ENCODE measurements at places on chromosomes 13 and 19. TPM values are rescaled to one million over a fixed set of nuclear protein-coding genes. Genes with fewer than 3 reads are reported as not detected.

DNA sequence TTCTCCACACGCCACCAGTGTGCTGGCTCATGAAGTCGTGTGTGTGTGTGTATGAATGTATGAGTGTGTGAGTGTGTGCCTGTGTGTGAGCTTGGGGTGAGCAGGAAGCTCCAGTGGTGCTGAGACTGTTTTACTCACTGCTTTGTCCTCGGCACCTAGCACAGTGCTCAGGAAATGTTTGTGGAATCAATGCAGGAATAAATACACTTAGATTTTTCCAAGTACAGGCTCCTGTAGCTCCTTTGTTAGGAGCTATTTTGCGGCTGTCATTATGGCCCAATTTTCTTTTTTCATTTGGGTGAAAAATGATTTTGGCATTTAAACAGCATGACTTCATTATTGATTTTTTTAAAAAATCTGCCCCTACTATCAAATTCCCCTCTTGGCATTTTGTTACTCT lies 193.5 kb upstream of the KL start:
- no peak for DNase-seq

DNA sequence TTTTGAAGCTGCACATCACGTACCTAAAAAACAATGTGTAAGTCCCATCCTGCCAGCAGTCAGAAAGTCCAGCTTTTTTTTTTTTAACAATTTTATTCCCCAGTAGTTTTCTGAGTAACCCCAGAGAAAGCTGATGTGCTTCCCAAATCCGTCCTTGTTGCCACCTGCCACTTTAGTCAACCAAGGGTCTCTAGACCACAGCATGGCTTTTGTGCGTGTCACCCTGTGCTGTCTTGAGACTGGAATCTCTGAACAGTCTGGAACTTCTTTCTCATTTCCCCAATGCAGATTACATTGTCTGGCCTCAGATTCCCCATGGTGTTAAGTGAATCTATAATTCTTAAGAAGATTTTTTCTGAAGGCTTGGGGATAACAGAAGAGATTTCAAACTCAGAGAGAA lies 289.2 kb upstream of the KLF12 start:
- no peak for DNase-seq

- DNase-seq: no peak
These were observed 102.0 kb downstream of the KDM4B start for GRCh38 chr19:5070930-5071329.

DNA sequence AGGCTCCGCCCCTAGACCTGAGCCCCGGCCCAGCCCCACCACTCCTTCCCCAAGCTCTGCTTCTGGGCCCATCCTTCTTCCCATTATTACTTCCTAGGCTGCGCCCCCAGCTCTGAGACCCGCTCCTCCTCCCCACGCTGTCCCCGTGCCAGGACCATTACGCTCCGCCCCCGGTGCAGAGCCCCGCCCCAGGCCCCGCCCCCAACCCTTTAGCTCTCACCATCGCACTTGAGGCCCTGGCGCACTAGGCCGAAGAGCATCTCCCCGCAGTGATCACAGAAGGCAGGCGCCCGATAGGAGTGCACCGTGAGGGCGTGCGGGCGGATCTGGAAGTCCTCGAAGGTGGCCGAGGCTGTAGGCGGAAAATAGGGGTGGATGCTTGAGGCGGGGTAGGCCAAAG lies 6.2 kb downstream of the PRKD2 start:
- DNase-seq: no peak

GRCh38 chr19:15109768-15110417 lies 2.7 kb downstream of the SYDE1 start:
- no peak for DNase-seq

DNA sequence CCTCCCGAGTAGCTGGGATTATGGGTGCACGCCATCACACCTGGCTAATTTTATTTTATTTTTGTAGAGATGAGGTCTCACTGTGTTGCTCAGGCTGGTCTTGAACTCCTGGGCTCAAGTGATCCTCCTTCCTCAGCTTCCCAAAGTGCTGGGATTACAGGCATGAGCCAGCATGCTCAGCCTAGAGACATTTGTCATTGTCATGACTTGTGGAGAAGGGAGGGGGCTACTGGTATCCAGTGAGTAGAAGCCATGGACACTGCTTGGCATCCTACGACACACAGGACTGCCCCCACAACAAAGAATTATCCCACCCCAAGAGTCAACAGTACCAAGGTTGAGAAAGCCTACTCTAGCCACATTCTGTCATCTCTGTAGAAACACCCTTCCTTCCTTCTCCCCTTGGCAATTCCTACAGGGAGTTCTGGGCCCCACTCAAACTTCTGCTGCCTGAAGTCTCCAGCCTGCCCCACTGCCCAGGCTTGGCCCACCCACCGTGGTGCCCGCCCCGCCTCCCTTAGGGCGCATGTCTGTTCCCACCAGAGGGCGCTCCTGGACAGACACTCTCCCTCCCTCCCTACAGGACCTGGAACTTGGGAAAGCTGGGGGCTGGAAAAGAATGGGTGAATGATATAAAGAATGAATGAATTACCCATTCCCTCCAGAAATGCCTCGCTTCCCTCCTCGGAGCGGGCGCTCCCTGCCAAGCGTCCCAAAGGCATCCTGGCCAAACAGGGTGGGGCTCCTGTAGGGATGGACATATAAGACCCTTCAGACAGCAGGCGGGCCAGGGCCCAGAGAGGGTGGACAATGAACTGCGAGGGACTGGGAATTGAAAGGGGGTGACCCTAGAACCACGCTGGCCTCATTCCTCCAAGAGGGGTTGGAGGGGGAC lies 5.5 kb upstream of the EMP3 start:
- DNase-seq: peak; percentile 89

DNA sequence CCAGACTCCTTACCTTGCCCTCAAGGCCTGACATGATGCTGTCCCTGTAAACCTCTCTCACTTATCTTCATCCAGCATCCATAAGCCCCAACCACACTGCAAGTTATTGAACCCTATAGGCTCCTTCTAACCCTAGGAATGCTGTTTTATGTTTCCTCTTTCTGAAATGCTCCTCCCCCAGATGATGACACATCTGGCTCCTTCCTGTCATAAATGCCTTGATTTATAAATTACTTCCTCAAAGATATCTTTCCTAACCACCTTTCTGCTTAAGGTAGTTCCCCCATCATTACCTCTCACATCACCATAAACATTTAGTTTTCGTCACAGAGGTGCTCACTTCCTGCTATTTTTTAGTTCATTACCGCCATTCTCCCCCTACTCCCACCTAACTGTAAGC lies 12.3 kb downstream of the RUBCNL start:
- no peak for DNase-seq

DNA sequence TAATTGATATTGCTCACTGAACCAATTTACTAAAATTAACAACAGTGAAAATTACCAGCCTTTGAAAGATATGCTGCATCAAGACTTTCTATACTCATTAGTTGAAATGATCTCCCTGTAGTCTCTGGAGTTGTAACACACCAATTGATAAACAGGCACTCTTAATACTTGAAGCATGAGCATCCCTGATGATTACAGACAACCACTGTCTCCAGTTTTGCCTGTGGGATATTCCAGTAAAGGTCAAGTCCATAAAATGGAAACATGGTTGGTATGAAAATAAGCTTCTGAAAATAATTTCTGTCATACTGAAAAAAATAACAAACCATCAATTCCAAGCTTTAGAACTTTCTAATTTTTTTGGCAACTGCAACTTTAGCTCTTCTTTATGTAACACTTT lies 405.8 kb downstream of the SPRY2 start:
- DNase-seq: no peak

DNA sequence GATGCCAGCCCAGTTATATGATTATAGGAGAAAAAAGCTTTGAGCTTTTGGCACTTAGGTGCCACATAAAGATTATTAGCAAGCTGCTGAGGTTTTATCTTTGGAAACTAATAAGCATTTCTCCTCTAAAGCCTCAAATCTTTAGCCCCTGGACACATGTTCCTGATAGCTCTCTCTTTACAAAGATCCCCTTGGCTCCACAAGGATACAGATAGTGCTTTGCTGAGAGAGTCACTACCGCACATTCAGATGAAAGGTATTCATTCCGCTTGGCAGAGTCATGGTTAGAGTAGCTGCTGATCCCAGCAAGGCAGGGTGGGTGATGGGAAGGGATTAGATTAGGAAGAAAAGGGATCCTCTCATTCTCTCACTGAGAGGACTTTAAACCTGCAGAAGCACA lies 28.2 kb upstream of the PSG7 start:
- no peak for DNase-seq

- no peak for DNase-seq
These were observed 616.5 kb downstream of the GPC6 start for GRCh38 chr13:93843082-93843481.

- no peak for DNase-seq
These were observed 17.6 kb upstream of the DHRS12 start for GRCh38 chr13:51821606-51822005.

GRCh38 chr13:97185291-97185690 lies 36.8 kb upstream of the MBNL2 start:
- DNase-seq: no peak

GRCh38 chr19:49340069-49340864 lies 5.1 kb downstream of the CD37 start:
- DNase-seq: peak; percentile 69

DNA sequence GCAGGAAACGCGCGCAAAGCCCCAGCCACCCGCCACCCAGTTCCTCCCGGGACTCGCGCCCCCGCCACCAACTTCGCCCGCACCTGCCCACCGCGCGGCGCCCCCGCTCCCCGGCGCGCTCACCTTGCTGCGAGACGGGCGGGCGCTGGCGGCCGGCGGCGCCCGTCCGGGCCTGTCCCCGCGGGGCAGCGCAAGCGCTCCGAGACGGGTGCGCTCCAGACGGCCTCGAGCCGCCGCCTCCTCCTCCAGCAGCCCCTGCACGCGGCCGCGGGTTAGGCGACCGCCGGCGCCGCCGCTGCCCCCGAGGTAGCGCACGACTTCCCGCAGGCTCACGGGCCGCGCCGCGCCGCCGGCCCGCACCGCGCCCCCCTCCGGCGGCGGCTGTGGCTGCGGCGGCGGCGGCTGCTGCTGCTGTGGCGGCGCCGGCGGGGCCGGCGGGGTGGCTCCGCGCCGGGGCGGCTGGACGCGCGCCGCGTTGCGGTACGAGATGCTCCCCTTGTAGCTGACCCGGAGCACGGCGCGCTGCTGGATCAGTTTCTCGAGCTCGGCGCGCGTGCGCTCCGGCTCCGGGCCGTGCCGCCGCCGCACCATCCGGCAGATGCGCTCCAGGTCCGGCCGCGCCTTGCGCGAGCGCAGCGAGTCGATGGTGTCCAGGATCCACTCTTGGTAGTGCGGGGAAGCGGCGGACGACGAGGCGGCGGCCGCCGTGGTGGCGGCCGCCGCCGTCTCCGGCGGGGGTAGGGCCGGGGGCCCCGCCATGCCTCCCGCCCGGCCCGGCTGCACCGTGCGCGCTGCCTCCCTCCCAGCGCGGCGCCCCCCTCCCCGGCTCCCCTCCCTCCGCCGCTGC lies 666 bp downstream of the SAMD1 start:
- peak; percentile 74 for DNase-seq

GRCh38 chr19:34808566-34808965 lies 35.6 kb upstream of the ZNF599 start:
- no peak for DNase-seq

GRCh38 chr13:103730407-103730806 lies 664.2 kb upstream of the SLC10A2 start:
- DNase-seq: no peak

DNA sequence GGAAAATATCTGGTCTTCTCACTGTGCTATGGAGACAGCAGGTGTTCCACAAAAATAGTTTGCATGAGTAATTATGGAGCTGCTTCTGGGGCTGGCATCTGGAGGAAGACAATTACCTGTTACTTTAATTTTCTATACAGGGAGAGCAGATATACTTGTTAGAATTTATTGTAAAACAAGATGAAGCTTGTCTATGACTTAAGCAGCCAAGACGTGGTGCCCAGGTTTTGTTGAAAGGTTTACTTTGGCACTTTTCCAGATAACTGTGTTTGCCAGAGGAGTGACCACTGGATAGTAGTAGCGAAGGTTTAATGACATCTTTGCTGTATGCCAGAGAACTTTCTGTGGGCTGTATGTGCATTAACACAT lies 134.5 kb upstream of the KL start:
- DNase-seq: no peak

DNA sequence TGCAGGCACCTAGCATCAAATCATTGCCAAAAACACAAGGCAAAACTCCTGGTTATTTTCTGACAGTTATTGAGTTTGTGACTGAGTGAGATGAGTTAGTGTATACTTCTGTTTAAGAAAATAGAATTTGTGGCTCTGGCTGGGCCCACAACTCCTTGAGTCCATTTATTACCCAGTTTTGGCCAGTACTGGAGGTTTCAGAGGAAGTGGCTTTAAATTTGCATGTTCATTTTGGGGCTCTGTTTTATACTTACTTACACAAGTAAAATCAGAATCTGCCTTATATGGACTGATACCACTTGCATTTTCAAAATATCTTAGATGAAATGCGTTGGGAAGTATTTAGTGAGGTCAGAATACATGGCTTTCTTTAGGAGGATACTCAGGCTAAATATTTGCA lies 29.0 kb downstream of the TNFSF11 start:
- no peak for DNase-seq

- no peak for DNase-seq
These were observed 104.0 kb downstream of the SOX1 start for GRCh38 chr13:112170823-112171569.

The PCDH9 gene
- total RNA-seq: 43.3 TPM

The CGB5 gene
- not detected for total RNA-seq

The BCAM gene
- total RNA-seq: 47.1 TPM

The ZNF20 gene
- 8.1 TPM for total RNA-seq

The LGI4 gene
- total RNA-seq: 14.4 TPM

The ZNF625 gene
- total RNA-seq: 25.1 TPM

The LRRC8E gene
- total RNA-seq: not detected

The ATXN8OS gene
- total RNA-seq: not detected

The TTYH1 gene
- total RNA-seq: 2.9 TPM

The ETV2 gene
- total RNA-seq: 1.3 TPM

The RXFP2 gene
- not detected for total RNA-seq

The ZNF628 gene
- 13.7 TPM for total RNA-seq

The SPRED3 gene
- total RNA-seq: 8.7 TPM

The ZNF763 gene
- 10.3 TPM for total RNA-seq

The CYP2F1 gene
- total RNA-seq: not detected

The FNDC3A gene
- 46.3 TPM for total RNA-seq

The SERP2 gene
- total RNA-seq: 22.3 TPM
